ENCODE measurements at places on chromosomes 1 and 21.

GRCh38 chr1:164588516-164589341, 29.7 kb downstream of the PBX1 start:
- DNase-seq, result no peak

- peak; percentile 47 for DNase-seq
Measured at GRCh38 chr1:167661527-167662426, 31.7 kb downstream of the RCSD1 start.

DNA sequence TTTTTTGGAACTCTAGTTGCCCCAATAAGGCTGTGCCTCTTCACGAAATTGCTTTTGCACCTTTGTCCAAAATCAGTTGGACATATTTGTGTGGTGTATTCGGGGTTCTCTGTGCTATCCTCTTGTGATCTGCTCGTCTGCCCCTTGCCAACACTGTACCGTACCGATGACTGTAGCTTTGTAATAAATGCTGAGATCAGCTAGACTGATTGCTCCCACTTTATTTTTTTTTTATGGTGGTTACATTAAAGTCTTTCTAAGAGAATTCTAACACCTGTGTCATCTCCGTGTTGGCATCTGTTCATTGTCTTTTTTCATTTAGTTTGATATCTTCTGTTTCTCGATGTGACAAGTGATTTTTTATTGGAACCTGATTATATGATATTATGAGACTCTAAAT, 94.1 kb downstream of the ADARB1 start:
- DNase-seq, result no peak

GRCh38 chr21:35491920-35492678, 443.0 kb upstream of the RUNX1 start:
- DNase-seq, result no peak

- DNase-seq, result no peak
Measured at GRCh38 chr1:114803001-114803400, 22.5 kb upstream of the SIKE1 start.

- DNase-seq, result peak; percentile 25
Measured at GRCh38 chr1:198018529-198018928, 101.4 kb downstream of the LHX9 start.

DNA sequence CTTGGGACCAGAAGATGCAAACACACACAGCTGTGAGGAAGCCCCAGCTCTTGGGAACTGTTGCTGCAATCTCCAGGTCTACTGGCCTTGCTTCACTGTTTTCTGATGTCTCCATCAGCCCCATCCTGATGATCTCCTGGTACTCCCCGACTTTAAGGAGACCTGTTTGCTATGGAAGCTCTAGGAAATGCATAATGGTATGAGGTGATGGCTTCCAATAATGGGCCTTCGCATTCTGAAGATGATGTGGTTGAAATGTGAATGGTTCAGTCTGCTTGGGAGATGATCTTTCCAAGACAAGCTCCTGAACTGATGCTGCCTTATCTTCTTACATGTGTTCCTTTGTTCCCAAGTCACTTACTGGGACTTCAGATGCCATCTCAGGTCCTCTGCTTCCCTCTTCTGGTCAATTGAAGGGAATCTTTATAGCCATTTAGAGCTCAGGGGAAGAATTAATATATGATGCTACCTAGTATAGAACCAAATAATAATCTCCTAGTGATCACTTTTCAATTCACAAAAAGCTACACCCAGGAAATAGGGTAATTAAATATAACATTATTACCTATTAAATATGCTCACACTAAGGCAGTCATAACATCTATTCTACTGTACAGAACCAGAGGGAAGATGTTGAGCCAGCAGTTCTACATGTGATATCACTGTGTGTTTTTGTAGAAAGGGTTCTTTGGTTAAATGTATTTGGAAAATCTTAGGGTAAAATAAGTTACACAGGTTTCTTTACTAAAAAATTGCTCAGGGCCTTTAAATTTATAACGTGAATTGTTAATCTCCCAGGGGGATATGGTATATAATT, 73.9 kb upstream of the VTCN1 start:
- DNase-seq, result peak; percentile 78

DNA sequence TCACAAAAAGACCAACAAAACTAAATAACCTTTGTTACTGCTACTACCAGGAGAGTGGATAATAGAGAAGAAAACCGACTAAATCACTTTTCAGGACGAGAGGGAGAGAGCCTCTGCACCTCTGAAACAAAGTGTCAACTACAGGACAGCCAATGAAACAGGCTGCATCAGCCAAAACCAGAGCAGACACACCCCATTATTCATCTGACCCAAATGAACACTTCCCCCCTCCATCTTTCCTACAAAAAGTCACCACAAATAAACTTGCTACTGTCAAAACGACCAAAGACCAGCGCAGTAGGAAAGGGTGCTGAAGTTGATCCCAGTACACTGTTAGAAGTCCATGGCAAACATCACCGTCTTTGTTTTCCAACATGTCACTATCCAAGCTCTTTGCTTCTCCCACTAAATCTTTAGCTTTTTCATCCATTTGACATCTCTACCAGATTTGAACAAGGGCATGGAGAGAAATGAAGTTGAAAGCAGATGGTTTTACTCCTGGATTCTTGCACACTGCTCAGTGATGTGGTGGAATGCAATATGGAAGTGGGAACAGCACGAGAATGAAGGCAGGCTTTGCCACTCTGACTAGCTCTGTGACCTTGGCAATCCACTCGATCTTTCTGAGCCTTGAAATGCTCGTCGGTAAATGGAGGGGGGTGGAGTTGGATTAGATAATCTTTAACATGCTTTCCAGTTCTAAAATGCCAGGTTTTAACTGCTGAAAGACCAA, 20.5 kb downstream of the DSTYK start:
- DNase-seq, result no peak

GRCh38 chr1:196440711-196441110, 167.5 kb downstream of the KCNT2 start:
- DNase-seq, result no peak
